Stimulated activated CD8-positive, alpha-beta memory T cell treated with anti-CD3 and anti-CD28 coated beads, Interleukin-15, amount 100 ng/mL, for 1 hour (primary cell): ENCODE measurements at places on chromosomes 1 and 21.

- no peak for DNase-seq
These were observed 54.7 kb downstream of the PACC1 start for GRCh38 chr1:212359794-212360479.

GRCh38 chr1:13960375-13960987, 260.5 kb downstream of the PRDM2 start:
- DNase-seq: peak; percentile 59

GRCh38 chr1:1990222-1990621, 13.4 kb downstream of the CFAP74 start:
- DNase-seq: no peak

DNA sequence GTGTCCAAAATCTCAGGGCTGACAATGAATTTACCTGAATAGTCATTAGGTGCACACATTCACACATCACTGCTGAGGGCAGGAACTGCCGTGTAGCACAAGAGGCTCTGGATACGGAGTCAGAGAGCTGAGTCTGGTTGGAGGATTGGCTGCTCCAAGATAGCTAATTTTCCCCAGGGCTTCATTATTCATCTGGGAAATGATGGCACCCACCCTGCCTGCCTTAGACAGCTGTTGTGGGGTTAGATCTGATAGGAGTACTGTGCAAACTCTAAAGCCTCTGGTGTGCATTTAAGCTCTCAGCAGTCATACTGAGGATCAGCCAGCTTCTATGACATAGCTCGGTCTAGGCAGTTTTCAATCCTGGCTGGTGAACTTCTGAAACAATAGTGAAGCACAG, 67.0 kb downstream of the LMX1A start:
- no peak for DNase-seq

GRCh38 chr1:28899267-28899666, 15.1 kb upstream of the EPB41 start:
- DNase-seq: no peak

GRCh38 chr1:92915547-92915946, 45.7 kb downstream of the DIPK1A start:
- DNase-seq: no peak
